ENCODE measurements at places on chromosomes 1 and 21.

- no peak for DNase-seq
Observed at GRCh38 chr1:188129856-188130838, 1301.4 kb downstream of the PLA2G4A start.

- no peak for DNase-seq
Observed at GRCh38 chr1:17206196-17206595, 1.3 kb downstream of the PADI1 start.

GRCh38 chr1:150976401-150976821, 1.8 kb upstream of the CERS2 start:
- no peak for DNase-seq

DNA sequence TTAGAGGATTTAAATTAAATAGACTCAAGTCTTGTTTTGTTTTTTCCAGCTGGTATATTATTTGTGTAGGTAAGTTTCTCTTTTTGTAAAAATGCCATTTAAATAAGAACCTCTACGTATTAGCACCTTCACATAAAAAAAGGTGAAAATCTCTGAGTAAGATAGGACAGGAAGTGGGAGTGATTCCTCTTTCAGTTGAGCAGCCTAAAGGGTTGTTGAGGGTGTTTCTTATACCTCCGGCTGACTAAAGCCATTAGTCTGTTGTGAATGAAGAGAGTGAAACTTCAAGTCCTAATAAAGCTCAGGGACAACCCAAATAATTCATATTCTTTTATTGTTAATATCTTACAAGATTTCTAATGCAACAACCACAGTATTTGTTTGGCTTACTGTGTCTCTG, 188.7 kb downstream of the CHRM3 start:
- DNase-seq = no peak

DNA sequence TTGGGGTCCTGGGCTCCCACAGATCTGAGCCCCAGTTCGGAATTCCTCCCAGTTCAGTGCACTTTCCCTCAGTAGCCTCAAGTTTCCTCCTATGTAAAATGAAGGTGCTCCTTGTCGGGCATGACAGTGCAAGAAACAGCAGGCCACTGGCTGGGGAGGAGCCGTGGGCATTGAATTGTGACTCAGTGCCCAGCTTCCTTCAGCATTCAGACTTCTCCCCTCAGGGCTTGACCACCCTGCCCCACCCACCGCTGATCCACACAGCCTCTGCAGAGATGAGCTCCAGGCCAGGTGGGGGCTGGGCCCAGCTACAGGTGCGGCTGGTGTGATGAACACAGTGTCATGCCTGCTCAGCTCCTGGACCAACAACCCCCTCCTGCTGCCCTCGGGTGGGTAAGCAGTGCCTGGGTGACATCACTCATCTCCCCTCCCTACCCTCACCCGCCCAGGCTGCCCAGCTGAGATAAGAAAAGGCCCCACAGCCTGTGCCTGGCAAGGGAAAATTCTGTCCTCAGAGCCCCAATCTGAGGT, 4.9 kb downstream of the MOB3C start:
- DNase-seq = peak; percentile 63

DNA sequence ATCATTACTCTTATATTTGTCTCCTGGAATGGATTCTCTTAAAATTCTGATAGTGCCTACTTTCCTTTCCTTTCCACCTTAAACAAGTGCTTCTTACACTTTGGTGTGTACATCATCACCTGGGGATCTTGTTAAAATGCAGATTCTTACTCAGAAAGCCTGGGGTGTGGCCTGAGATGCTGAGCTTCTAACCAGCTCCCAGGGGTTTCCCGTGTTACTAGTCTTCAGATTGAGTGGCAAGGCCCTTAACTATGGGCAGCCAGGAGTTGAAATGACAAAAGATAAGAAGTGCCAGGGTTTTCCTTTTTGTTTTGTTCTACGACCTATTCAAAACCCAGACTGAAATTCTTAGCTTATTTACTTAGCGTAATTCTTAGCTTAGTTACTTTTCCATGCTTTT, 159.2 kb downstream of the HFM1 start:
- DNase-seq = no peak

All from sigmoid colon (tissue), 7 donors.